ENCODE measurements at places on chromosomes 2 and 18. TPM values are rescaled to one million over a fixed set of nuclear protein-coding genes. Genes with fewer than 3 reads are reported as not detected.

DNA sequence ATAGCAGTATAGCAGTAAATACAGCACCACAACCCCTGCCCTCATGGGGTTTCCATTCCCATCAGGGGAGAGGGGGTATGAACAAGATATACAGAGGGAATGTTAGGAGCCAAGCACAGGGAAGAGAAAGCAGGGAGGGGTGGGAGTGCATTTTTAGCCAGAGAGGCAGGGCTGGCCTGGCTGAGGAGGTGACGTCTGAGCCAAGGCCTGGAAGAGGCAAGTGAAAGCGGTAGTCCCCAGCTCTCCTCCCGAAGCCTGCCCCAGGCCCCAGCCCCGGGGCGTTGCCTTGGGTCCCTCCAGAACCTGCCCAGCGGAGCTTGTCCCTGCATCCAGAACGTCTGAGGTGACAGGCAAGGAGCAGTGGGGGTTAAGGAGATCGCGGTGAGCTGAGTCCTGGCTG, 45.1 kb upstream of the FOSL2 start:
- peak; percentile 44 for DNase-seq

GRCh38 chr2:5691985-5692529, at the start of gene SOX11:
Gene SOX11 (plus strand): TSS chr2:5692384. CDS start chr2:5692722, 338 bp downstream.
- DNase-seq, result no peak

GRCh38 chr2:68849579-68850030, 21.6 kb downstream of the BMP10 start:
- no peak for DNase-seq

- no peak for DNase-seq
Measured at GRCh38 chr2:236675526-236675925, 105.9 kb downstream of the ACKR3 start.

CHRND gene
- not detected for total RNA-seq

DNA sequence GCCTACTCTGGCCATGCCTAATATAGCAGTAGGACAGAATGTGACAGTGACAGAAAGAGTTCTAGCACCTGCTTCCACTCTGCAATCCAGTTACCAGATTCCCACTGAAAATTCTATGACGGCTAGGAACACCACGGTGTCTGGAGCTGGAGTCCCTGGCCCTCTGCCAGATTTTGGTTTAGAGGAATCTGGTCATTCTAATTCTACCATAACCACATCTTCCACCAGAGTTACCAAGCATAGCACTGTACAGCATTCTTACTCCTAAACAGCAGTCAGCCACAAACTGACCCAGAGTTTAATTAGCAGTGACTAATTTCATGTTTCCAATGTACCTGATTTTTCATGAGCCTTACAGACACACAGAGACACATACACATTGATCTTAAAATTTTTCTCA, 45.2 kb upstream of the TTR start:
- no peak for DNase-seq

KIF1A gene
- 0.81 TPM for total RNA-seq

- no peak for DNase-seq
Measured at GRCh38 chr2:226995625-226996041, 159.8 kb downstream of the RHBDD1 start.

GRCh38 chr2:62663411-62663810, 42.1 kb upstream of the EHBP1 start:
- no peak for DNase-seq

DNA sequence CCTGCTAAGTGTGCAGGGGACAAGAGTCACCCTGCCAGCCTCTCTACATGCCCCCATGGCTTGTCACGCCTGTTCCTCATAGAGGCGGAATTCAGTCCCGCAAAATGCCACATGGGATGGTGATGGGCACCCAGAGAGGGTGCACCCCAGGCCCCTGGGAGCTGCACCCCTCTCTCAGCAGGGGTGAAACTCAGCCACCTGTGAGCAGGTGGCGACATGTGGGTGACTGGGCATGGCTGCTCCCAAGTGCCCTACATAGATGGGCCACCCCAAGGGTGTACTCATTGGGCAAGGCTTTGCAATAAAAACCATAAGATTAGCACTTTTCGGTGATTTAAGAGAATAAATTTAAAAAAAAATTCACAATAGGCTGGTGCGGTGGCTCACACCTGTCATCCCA, 6.3 kb downstream of the HS6ST1 start:
- no peak for DNase-seq

DNA sequence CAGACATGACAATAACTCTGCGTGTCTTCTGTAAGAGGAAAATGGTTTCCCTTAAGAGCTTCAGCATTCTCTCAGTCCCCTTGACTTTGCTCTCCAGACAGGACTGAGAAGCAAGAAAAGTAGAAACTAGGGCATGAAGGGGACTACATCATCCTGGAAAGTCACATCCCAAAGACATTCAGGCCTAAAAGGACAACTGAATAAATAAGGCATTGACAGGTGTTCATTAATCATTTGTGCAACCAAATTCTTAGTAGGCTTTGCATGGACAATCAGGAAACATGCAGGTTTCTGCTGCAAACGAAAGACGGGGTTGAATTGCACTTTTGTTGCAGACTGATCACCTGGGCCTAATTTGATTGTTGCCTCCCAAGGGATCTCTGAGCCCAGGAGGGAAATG, 1.2 kb upstream of the SGPP2 start:
- no peak for DNase-seq

- no peak for DNase-seq
Measured at GRCh38 chr18:77160515-77160914, 27.9 kb upstream of the MBP start.

DNA sequence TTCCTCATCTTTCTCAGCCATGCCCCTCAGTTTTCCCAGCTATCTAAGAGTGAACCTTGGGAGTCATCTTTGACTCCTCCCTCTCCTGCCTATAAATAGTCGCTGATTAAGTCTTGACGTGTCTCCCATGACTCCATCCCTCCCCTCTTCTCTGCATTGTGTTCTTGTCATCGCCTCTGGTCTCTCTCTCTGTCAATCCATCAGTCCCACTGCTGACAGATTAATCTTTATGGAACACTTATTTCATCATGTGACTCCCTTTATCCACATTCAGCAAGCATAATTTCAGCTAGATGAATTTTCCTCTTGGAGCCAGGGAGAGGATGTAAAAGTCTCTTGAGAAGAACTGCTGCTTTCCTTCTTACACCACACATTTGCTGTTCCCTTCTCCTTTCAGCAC, 9.4 kb downstream of the ADAM23 start:
- DNase-seq, result no peak

DNA sequence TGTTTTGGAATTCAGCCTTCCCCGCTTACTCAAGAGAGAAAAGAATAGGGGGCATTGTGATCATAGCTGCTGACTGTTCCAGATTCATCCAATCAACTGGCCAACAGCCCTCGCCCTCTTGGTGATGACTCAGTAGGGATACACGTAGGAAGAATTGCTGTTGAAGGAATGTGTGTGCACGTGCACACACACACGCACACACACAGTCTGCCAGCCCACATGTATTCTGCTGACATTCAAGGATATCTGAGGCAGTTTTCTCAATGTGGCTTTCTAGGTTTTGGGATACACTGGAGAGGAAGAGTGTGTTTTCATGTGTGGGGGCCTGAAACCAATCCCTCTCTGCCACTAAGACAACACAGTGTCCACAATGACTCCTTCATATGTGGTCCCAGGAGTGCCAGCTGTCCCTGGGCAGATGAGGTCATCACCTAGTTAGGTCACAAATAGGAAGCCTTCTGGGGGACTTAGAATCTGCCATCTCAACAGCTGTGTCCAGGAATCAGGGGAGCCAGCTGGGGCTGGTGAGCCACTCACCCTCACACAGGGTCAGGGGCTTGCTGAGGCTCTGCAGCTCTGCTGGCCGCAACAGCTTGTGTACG, 352.6 kb downstream of the SS18 start:
- DNase-seq, result no peak

SERPINB8 gene
- 24.6 TPM for total RNA-seq

DNA sequence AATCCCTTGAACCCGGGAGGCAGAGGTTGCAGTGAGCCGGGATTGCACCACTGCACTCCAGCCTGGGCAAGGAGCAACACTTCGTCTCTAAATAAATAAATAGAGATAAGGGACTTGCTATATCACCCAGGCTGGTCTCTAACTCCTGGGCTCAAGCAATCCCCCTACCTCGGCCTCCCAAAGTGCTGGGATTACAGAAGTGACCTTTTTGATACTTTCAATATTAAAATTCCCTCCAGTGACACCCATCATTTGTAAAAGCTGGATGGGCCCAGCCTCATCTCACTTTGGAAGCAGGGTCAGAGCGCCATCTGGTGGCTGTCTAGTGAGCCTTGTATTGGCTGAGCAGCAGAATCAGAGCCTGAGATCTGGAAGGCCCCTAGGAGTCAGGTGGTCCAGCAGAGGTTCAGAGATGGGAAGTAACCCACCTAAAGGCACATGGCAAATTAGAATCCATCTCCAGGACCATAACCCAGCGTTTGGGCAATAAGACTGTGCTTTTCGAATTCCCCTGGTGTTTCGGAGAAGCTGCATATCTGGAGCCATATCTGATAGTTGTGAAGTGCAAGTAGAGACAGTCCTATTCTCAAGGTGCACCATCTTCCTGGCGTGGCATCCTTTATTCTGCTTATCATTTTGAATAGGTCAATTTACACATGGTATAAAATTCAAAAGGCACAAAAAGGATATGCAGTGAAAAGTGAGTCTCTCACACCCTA, 18.3 kb upstream of the SLC35F6 start:
- DNase-seq, result peak; percentile 82

GRCh38 chr2:206443735-206444527, 599 bp downstream of the ADAM23 start:
- DNase-seq, result no peak

DNA sequence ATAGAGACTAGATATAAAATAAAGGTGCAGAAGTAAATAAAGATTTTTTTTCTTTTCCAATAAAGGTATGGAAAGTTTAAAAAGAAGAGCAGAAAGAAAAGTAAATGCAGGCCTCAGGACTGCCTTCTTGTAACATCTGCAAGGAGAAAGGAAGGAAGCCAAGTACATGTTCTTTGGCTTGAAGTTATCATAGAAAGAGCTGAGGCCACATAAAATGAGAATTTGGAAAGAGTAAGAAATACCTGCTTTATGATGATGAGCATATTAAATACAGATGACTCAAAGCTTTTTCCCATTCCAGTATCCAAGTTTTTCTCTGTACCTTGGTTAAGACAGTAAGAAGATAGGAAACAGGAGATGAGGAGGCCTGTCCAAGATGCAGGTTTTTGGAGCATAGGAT, 25.3 kb upstream of the UBE2E3 start:
- DNase-seq, result no peak

DNA sequence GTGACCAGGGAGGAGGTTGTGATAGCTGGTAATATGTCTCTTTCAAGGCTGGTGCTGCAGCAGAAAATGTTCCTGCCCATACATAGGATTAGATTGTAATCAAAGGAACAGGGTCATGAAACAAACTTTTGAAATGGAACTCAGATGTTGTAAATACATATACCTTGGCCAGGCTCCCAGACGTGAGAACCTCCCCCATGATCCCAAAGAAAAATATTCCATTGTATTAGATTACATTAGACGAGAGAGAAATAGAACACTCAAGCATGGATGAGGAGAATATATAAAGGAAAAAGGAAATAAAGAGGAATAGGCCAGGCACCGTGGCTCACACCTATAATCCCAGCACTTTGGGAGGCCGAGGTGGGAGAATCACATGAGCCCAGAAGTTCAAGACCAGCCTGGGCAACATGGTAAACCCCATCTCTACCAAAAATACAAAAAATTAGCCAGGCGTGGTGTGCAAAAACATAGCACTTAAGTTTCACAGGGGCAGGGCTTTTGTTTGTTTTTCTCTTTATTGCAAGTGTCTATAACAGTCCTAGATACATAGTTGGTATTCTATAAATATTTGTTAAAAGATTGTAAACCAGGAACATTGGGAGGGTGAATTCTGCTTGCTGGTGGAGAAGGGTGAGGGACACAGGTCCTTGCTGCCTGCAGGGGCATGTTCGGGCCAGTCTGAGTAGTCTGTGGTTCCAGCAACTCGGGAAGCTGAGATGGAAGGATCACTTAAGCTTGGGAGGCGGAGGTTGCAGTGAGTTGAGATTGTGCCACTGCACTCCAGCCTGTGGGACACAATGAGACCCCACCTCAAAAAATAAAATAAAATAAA, 52.8 kb downstream of the RPL37A start:
- no peak for DNase-seq

DNA sequence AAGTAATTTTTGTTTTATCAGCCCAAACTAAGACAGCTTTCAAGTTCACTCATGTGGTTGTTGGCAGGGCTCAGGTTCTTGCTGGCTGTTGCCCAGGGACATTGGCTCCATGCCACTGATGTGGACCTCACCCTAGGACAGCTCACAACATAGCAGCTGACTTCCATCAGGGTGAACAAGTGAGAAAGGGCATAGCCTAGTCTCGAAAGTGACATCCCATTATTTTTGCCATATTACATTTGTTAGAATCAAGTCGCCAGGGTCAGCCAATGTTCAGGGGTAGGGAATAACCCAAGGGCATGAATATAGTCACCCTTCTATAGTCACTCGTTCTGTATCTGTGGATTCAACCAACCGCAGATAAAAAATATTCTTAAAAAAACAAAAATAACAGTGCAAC, 10.7 kb upstream of the CWC22 start:
- no peak for DNase-seq

DNA sequence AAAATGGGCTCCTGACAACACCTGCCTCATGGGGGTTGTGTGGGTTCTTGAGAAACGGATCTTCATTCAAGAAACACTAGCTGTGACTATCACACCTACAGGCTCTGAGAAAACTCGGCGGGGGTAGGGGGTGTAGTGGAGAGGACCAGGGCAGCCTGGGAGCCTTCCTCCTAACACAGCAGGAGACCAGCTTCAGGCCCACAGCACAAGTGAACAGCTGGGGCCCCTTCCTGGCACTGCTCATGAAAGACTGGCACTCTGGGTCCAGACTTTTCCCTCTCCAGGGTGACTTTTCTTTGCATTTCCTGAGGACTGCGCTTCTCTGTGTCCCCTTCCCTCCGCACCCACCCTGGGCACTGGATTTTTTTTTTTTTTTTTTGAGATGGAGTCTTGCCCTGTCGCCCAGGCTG, 7.2 kb upstream of the SEMA4C start:
- DNase-seq, result no peak

DNA sequence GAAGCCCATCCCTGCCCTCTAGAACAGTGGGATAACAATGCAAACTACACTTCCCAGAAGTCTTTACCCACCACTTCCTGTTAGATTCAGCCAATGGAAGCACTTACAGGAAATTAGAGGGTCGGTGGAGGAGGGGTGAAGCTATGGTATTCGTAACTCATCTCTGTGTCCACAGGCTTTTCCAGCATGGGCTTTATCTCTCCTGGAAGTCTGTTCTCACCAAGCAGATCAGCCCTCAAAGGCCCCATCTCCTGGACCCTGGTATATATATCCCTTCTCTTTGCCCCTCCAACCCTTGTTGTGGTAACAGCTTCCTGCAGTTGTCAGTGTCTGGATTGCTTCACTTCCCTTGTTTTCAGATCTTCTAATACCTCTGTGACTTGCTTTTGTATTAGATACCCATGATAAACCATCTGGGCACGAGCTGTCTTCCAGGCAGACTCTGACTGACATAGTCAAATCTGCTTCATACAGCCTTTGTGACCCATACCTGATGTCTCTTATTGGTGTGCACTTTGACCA, 475.0 kb upstream of the POU3F3 start:
- no peak for DNase-seq

DNA sequence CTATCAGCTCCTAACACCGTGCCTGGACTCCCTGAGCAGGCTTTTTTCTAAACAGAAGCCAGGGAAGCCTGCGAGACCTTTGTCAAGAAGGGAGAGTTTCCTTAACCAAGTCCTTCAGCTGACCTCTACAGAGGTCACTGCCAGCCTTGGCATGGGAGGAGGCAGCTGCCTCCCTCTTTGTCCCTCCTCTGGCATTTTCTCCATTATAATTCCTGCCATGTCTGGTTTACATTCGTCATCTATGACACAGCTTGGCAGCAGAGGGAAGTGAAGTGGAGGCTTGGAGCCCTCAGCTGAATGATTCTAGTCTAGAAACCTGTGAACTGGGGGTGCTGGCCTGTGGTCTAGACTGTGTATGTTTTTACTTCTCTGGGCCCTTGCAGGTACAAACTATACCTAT, 22.5 kb downstream of the LIPG start:
- DNase-seq, result no peak

Measured in upper lobe of right lung (tissue), 1 donor.